ENCODE measurements at places on chromosomes 2 and 18.

GRCh38 chr2:134862069-134862468 lies 23.7 kb downstream of the ACMSD start:
- DNase-seq: no peak

GRCh38 chr2:149119368-149119767 lies 80.9 kb downstream of the LYPD6B start:
- DNase-seq: no peak

GRCh38 chr2:63658176-63658968 lies 69.6 kb downstream of the MDH1 start:
- DNase-seq: no peak

GRCh38 chr2:867296-867695 lies 83.4 kb upstream of the SNTG2 start:
- DNase-seq: no peak

- DNase-seq: no peak
Observed at GRCh38 chr2:167943368-167943767, 304.0 kb downstream of the STK39 start.
